ENCODE measurements at places on chromosomes 11 and 22. TPM values are rescaled to one million over a fixed set of nuclear protein-coding genes. Genes with fewer than 3 reads are reported as not detected.

GRCh38 chr11:87431392-87431791 is 393.7 kb downstream of the TMEM135 start:
- no peak for DNase-seq

DNA sequence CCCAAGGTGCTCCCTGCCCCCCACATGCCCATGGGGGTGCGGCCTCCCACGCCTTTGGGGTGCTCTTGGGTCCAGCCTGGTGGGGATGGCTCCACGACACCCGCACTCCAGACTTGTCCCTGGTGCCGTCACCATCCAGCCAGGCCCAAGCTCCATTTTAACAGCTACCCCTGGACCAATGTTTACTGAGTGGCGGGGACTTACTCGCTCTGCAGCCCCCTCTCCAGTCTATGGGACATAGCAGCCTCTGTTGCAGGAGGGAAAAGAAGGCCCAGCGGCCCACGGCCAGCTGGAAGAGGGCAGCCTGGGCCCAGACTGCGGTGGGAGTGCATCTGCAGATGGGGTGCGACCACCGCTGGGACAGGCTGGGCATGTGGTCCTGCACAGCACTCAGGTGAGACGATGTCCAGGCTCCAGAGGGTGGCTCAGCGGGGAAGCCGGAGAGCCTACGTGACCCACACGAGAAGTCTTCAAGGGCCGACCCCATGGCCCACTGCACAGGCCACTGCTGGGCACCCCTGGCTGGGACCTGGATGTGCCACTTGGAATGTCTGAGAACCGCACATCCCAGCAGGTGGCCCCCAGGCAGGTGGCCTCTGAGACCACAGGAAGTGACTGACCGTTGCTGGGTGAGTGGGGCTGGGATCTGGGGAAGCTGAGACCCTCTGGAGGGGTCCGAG is 18.1 kb downstream of the IL17REL start:
- no peak for DNase-seq

DNA sequence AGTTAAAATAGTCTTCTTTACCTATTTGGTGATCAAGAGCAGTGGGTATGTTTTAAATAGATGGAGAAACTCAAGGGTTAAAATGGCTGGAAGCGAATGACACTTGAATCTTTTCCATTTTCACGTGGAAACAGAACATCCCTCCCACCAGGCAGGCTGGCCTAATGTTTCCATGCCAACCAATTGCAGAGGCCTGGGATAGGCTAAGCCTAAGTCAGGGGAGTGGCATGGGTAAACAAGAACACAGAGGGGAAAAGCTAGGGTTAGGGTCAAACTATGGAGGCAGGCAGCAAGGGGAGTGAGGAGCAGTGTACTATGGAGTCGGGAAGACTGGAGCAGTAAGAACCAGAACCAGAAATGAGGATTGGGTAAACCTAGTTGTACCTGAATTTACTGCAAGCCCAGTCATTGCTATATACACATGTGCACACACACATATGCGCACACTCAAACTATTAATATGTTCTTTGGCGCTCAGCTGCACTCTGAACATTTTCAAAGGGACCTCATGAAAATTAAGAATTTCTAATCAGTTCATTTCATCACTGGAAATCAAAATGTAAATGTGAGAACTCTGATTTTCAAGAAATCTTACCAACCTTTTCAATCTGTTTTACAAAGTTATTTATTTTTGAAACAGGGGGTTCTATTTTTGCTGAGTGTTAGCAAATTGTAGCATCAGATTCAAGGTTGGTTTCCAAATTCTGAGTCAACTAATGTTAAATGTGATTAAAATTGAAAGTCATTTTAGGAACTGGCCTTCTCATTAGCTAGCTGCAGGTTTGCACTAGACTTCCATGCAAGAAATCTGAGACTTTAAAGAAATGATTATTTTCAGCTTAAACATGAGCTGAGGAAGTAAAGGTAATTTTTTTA is 327.0 kb upstream of the CCDC90B start:
- no peak for DNase-seq

DNA sequence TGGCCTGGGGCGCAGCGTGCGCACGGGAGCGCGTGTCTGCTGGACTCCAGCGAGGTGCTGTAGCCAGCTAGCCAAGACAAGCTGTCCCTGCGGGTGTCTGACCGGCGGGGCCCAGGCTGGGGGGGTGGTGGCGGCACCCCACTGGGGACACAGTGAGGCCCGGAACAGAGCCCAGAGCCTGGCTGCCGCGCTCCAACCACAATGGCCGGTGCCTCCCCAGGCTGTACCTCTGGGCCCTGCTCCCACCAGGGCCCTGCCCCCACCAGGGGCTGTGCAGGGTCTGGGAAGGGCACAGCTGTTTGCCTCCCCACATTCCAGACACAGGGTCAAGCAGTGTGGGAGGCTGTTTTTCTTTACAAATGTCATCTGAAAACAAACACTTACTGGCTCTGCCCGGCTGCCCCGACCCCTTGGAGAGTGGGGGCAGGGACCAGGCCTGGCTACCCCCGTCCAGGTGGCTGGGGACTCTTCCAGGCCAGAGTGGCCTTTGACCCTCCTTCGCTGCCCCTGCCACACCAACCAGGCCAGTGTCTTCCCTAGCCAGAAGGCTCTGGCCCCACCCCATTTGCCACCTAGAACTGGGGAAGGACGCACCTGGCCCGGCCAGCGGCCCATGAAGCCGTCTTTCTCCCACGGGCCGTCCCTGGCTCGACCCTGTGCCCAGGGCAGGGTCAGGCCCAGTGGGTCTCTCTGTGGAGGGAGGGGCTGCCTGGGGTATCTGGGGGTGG is 14.6 kb downstream of the H19 start:
- DNase-seq: no peak

The GAL3ST3 gene
- not detected for total RNA-seq

The CHST1 gene
- total RNA-seq: not detected

Data from T-cell (primary cell).